Thymus (tissue), 14 donors: ENCODE measurements at places on chromosomes 7 and 10.

- DNase-seq: no peak
Observed at GRCh38 chr7:127706766-127707165, 54.8 kb downstream of the SND1 start.

GRCh38 chr7:132239422-132239994 lies 336.8 kb downstream of the PLXNA4 start:
- DNase-seq: no peak

- no peak for DNase-seq
Observed at GRCh38 chr10:129253161-129253864, 213.7 kb upstream of the MGMT start.

DNA sequence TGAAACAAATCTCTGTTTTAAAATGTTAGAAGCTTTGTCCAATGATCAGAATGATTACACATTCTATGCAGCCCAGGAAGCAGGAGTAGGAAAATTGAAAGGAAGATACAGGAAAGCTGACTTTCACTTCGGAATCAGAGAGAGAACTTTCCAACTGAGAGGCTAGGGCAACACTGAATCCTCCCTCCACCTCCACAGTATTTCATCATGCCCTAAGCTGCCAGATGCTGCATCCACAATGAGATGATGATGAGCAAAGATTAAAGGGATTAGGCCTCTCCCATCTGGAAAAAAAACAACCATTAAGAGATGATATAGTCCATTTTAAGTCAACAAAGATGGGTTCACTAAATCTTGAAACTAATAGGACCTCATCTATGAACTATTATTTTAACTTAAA lies 215.6 kb downstream of the GPR37 start:
- DNase-seq: no peak

DNA sequence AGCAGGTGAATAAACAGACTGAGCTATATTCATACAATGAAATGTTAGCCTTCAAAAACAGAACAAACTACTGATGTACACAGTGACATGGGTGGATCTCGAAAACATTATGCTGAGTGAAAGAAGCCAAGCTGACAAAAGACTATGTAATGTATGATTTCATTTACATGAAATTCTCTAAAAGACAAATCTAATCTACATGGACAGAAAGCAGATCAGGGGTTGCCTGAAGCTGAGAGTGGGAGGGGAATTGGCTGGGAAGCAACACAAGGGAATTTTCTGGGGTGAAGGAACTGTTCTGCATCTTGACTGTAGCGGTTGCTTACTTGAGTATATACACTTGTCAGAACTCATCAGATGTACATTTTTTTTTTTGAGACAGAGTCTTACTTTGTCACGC lies 121.7 kb upstream of the SVIL start:
- no peak for DNase-seq

- no peak for DNase-seq
Observed at GRCh38 chr10:34160595-34160994, 654.5 kb downstream of the PARD3 start.

DNA sequence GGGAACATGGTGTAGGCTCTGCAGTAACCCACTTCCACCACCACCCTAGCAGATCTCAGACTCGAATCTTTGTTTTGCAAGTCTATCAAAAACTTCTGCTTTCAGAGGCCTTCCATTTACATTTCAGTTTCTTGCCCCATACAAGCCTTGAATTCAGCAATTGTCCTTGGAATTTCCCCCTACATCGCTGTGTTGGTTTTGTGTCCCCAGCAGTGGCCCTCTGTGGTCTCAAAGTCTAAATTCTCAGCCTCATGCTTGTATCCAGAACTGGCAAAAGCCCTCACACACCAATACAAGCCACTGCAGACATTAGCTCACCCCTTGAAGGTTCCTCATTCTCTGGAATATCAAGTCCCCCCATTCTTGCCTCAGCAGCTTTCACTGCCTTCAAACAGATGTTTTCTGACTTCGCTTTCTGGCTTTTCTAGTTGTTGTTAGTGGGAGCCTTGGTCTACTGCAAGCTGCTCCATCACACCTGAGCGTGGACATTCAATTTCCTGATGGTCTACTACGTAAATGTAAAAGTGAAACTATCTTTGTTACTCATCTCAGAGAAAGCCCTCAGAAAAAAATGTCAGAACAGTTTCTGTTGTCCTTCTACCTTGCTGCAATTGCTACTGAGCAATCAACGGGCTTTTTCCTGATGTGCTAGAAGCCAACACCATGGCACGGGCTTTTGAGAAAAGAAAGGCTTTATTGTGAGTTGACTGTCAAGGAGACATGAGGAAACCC lies 1.8 kb upstream of the NUB1 start:
- no peak for DNase-seq

DNA sequence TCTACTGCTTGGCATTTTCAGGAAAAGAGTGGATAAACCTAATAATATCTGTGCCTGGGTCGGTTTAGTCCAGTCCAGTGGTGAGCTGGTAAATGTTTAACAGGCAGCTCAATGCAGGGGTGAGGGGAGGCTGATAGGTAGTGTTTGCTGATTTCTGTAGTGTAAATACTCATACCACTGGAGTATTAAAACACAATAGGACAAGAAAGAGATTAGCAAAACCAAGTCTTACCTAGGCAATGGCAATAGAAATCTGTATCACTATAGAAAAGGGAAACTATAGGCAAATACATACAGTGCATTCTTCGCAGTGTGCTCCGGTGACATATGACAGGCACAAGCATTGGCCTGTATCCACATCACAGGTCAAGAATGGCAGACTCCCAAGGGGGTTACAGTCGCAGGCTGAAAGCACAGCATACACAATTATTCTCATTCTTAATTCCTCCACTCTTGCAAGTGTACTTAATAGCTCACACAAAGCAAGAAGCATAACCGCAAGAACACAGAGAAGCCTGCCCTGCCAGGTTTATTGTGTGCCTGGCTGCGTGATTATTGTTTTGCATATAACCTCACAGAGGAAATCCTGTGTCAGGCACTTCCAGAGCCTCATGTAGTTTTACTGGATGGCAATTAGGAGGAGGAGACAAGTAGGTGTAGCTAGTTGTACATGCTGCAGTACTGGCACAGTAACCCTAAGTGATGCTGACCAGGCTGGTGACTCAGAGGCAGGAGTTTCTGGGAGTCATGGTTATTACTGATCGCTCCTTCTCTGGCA lies 35.0 kb downstream of the LAMB4 start:
- DNase-seq: no peak

- no peak for DNase-seq
Observed at GRCh38 chr10:100696477-100696901, 48.9 kb upstream of the PAX2 start.

DNA sequence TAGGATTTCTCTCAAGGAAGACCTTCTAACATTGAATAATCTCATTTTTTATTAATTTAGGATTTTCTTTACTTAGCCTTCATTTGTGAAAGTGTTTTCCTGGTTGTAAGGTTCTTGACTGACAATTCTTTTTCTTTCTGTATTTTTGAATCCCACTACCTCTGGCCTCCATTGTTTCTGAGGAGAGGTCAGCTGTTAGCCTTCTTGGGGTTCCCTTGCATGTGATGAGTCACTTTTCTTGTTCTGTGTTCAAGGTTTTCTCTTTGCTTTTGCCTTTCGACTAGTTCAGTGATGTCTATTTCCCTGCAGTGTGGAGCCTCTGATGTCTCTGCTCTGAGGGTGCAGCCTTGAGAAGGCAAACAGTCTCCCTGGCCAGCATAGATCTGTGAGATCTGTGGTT lies 304.1 kb upstream of the ZNF32 start:
- DNase-seq: no peak

DNA sequence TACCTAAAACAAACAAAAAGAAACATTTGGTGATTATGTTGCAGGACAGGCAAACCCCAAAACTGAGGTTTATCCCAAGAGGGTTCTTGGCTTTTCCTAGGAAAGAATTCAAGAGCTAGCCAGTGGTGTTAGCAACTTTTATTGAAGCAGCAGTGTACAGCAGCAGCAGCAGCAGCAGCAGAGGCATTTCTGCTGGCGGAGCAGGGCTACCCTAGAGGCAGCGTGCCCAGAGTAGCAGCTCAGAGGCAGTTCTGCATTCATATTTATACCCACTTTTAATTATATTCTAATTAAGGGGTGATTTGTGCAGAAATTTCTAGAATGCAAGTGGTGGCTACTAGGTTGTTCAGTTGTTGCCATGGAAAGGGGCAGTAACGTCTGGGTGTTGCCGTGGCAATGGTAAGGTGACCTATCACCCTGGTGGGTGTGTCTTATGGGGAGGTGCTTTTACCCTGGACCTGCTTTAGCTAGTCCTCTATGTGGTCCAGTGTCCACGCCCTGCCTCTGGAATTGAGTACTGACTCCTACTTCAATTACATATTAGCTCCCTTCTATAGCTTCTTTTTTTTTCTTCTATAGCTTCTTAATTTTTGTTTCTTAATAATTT lies 53.9 kb downstream of the VCL start:
- DNase-seq: no peak

DNA sequence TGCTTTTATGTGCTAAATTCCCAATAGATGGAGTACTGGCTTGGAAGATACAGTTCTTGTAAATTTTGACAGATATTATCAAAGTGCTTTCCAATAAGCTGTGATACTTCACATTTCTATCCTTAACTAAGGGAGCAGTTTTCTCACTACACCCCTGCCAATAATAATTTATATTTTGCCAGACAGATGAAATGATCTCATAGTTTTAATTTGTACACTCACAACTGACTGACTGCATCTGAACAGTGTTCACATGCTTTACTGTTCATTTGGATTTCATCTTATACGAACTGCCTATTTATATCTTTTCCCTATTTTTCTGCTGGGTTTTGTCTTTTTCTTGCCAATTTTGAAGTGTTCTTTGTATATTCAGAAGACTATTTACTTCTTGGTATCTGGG lies 96.0 kb downstream of the BRAF start:
- no peak for DNase-seq

GRCh38 chr10:33952692-33953360 lies 618.4 kb upstream of the NRP1 start:
- DNase-seq: no peak

DNA sequence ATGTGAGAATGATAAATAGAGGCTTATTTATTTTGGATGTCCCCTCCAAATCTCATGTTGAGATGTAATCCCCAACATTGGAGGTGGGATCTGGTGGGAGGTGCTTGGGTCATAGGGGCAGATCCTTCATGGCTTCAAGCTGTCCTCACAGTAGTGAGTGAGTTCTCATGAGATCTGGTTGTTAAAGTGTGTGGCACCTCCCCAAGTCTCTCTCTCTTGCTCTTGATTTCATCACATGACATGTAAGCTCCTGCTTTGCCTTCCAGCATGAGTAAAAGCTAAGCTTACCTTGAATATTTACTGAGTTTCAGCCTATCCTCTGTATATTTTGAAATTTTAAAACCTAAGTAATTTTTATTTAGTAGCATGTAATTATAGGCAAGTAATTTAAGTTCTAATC lies 444.9 kb downstream of the ARL4A start:
- DNase-seq: no peak

GRCh38 chr7:115300231-115300870 lies 378.5 kb downstream of the MDFIC start:
- no peak for DNase-seq

GRCh38 chr7:6167587-6168476 lies 104.6 kb downstream of the CYTH3 start:
- no peak for DNase-seq
